ENCODE measurements at places on chromosomes 11 and 22.
A peak's percentile ranks its signal among the peaks of the same experiment; 100 is the strongest.

- no peak for DNase-seq
Measured at GRCh38 chr11:9573775-9574621, 528 bp downstream of the WEE1 start.

GRCh38 chr11:61004180-61004611 is 32.7 kb downstream of the CD6 start:
- DNase-seq = peak; percentile 65

DNA sequence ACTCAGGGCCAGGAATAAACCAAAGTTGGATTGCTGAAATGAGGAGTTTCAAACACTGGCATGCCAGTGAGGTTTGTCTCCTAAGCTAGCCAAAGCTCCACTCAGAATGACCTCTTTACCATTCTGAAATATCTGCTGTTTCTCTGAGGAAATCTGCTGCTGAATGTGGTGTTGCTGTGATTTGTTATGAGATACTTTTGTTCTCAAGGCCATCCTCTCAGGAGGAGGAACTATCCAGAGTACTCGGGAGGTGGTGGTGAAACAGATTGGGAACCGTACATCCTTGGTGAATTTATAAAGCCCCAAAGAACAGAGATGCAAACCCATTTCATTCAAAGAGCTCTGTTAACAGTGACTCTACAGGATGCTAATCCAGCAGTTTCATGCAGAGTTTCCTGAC is 50.5 kb downstream of the BDNF start:
- DNase-seq = no peak

DNA sequence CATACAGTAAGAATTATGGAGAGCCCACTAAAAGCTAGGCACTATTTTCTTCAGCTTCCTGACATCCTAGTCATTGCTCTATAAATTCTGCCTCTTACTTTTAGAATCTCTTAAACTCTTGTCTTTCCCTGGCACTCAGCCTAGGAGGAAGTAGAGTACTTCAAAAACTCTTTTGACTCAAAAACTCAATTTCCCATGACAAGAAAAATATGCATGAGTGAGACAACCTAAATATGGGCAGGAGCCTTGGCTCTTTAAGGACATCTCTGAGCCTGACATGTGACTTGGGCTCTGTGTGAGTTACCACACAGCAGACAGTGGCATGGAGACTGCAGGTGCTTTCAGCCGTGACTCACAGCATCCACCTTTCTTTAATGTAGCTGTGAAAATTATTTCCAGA is 97.5 kb upstream of the CCDC179 start:
- no peak for DNase-seq

DNA sequence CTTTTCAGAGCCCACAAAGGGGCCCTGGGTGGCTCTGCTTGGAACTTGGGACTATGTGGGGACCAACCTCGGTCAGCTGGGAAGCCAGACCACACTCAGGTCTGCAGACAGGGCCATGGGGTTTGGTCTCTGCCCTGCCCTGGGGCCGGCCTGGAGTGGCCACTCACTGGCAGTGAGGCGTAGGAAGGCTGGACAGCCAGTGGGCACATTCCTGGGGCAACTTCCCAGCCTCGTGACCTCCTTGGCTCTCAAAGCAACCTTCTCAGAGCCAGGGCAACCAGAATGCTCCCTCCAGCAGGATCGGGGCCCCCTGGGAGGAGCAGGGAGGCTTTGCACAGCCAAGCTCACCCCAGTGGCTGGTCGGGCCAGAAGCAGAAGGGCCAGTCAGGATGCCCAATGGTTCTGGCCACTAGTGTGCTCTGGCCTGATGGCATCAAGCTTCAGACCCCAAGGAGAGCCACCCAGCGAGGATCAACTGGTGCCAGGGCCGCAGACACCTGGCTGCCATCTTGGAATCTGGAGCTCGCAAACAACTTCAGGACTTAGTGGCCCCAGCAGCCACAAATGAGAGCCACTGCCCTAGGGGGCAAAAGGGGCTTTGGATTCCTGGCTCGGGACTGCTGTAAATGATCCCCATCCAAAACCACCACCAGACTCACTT is 87.1 kb downstream of the MYEOV start:
- DNase-seq = no peak

DNA sequence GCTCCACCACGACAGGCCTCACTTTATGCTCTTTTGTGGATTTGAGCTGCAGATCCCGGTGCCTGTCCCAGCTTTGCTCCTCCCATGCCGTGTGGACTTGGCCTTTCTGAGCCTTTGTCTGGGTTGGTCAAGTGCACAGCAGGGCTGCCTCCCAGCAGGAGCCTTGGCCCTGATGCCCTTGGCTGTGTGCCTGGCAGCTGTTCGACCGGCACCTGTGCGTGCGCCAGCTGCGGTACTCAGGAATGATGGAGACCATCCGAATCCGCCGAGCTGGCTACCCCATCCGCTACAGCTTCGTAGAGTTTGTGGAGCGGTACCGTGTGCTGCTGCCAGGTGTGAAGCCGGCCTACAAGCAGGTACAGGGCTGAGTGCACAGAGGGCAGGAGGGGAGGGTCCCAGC is 46.5 kb downstream of the MYO7A start:
- no peak for DNase-seq

DNA sequence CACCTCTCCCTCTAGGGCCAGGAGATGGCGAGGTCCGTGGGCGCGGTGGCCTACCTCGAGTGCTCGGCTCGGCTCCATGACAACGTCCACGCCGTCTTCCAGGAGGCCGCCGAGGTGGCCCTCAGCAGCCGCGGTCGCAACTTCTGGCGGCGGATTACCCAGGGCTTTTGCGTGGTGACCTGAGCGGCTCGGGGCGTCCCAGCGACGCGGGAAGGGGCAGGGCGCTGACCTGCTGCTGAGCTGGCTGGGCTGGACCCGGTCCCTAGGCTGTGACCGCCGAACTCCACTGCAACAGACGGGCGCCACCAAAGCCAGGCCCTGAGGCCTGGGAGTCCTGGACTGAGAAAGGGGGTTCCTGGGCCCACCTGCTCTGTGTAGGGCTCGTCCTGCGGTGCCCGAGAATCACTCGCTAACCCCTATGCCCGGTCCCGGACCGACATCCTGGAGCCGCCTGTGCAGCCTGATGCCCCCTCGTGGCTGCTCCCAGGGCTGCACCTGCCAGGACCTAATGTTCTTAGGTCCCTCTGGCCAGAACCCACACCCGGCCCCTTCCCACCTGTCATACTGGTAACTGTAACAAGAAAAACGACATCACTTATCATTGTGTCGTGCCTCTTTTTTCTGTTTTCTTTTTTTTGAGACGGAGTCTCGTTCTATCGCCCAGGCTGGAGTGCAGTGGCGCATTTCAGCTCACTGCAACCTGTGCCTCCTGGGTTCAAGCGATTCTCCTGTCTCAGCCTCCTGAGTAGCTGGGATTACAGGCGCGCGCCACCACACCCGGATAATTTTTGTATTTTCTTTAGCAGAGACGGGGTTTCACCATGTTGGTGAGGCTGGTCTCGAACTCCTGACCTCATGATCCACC is 15.0 kb downstream of the RHOD start:
- DNase-seq = peak; percentile 85

DNA sequence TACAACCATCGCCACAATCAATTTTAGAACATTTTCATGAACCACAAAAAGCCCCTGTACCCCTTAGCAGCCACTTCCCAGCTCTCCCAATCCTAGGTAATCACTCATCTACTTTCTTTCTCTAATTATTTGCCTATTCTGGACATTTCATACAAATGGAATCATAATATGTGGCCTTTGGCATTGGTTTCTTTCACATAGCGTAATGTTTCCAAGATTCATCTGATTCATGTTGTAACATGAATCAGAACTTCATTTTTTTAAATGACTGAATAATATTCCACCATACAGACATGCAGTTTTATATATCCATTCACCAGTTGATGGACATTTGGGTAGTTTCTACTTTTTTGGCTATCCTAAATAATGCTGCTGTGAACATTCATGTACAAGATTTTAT is 56.2 kb upstream of the RCN1 start:
- DNase-seq = no peak

- no peak for DNase-seq
Measured at GRCh38 chr22:41902016-41902415, 12.9 kb downstream of the SHISA8 start.

DNA sequence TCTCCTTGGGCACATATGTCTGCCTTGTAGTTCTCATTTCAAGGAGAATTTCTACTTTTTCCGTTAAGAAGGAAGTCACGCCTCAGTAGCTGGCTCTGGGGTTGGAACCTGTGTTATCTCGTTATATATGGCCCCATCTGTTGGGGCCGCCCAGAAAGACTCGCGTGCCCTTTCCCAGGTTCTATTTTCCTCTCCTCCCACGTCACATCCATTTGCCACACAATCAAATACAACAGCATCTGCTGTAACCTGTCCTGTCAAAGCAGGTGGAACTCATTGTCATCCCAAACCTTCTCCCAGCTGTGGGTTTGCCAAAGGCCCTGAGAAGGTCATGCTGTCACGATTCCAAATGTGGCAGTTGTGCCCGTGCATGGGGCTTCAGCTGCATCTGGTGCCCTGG is 213.1 kb upstream of the ZBED5 start:
- no peak for DNase-seq

DNA sequence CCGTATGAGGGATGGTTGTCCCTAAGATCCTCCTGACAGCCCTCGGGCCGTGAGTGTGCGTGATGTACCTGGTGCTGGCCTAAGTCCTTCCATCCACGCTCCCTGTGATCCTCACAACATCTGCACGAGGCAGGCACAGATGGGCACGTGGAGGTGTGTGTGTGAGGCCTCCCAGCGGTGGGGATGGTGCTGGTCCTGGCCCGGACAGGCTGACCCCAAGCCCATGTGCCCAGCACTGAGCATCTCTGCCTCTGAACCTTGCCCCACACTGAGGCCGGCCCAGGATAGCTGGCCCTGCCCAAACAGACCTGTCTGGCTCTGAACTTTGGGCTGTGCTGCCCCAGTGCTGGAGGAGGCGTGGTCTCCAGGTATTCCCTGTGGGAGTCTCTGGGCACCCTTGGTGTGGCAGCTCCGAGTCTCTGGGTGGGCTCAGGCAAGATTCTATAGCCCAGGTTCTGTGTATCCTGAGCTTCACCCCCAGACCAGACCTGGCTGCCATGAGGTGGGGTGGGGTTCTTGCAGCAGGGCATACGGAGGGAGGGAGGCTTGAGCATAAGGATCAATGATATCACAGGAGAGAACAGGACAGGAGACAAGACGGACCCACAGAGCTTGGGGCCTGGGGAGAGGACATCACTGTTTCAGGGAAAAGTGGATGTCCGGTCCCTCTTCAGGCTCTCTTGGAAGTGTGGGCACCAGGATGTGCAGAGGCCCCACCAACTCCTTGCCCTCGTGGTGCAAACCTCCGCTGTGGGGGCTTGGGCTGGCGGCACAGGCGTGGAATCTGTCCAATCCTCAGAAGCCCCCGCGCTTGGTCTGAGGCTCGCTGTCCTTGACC is 881.8 kb downstream of the BRD1 start:
- DNase-seq = no peak

- no peak for DNase-seq
Measured at GRCh38 chr11:118265954-118266353, 1.9 kb upstream of the MPZL2 start.

DNA sequence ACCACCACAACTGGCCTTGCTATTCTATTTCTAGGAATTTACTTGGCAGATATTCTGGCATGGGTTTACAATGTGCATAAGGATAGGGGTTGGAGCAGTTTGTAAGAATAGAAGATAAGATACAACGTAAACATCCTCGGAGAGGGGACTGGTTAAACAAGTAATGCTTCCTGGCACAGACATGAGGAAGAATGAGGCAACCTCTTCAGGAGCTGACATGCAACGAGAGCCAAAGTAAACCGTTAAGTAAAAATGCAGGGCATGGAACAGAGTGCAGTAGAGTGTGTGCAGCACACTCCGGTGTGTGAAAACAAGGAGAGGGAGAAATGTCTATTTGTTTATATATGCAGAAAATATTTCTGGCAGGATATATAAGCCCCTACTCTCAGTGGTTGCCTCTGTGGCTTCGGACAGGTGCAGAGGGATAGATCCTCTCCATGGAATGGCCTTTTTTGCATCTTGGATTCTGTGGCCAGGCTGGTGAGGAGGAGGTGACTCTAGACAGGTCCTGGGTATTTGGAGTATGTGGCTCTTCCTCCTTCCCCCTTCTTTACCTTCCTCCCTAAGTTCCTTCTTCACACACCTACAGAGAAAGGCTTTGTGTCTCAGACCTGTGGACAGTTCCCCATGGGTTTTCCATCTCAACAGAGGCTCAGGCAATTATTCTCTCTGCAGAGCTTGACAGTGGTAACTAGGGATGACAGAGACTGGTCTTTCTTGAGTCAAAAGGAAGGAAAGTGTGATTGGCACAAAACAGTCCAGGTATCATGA is 2.5 kb downstream of the RAB36 start:
- DNase-seq = no peak

GRCh38 chr11:133107136-133107535 is 425.2 kb downstream of the OPCML start:
- no peak for DNase-seq

- peak; percentile 39 for DNase-seq
Measured at GRCh38 chr11:612201-612960, 3.4 kb downstream of the IRF7 start.

- DNase-seq = no peak
Measured at GRCh38 chr11:32310214-32310601, 125.1 kb downstream of the WT1 start.

- DNase-seq = peak; percentile 47
Measured at GRCh38 chr11:119573858-119574257, 150.9 kb upstream of the THY1 start.

DNA sequence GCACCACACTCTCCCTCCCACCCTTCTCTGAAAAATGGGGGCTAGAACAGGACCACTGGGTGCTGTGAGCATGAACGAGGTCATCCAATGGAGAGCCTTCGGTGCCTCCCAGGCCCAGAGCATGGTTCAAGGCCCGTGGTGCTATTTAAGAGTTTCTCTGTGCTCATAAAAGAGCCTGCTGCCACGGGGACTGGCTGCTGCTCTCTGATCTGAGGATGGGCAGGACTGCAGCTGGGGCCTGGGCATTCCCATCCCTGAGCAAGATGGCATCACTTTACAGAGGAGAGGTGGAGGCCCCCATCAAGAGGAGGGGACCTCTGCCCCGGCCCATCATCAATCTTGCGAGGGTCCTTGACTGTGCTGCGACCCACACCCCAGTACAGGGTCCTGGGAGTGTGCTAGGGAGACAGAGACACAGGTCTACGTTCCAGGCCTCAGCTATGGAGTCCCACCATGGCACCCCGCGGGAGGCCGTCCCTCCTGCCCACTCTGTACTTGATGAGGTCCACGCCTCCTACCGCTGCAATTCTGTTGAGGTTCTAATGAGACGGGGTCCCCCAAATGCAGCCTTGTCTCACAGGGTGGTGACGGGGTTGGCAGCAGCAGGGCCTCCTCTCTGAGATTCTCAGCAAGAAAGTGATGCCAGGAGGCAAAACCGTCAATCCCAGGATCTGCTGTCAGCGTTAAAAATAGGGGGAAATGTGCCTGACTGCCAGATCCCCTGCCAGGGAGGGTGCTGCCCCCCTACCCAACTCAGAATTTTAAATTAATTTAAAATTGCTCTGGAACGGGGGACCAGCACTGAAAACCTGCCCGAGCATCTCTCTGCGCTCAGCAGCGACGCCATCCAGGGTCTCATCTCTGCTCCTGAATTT is 405.4 kb downstream of the SHANK2 start:
- no peak for DNase-seq

DNA sequence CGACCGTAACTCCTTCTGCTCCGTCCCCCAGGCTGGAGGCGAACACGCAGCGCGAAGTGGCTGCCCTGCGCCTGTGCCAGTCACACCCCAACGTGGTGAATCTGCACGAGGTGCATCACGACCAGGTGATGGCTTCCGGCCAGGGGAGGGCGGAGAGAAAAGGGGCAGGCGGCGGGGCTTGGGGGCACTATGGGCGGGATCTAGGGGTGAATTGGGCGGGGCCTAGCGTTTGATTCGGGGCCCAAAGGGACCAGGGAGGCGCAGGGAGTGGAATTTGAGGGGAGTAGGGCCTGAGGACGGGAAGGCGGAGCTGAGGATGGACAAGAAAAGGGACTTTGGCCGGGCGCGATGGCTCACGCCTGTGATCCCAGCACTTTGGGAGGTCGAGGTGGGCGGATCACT is 9.7 kb downstream of the RPS6KA4 start:
- no peak for DNase-seq
